ENCODE measurements at places on chromosomes 6 and 20.

DNA sequence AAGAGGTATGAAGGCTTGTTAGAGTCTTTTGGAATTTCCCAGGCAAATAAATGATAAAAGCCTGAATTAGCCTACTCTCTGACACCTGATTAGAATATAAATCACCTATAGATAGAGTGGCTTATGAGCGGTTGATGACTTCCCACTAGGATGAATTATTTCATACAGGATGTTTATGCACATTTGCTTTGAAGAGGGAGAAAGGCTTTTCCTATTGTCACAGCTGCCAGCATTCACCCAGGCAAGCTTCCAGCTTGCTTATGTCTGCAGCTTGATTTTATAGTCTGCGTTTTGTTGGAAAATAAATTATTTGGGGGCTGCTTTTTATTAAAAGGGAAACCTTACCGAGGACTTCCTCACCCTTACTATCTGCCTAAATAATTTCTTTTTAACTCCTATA is 51.3 kb upstream of the EIF2S2 start:
- DNase-seq: no peak

DNA sequence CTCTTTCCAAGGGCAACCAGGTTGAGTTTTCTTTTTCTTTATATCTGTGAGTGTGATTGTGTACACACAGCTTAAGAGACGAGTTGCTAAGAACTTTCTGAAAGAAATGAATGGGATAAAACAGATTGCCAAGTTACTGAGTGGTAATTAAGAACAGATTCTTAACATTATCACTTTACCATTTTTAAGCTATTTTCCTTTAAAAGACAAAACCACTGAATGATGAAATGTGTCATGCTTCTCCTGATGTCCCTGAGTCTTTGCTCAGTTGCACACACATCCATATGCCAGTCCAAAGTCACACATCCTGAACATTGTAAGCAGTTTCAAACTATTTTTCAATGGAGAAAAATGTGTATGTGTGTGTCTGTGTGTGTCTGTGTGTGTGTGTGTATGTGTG is 5.5 kb upstream of the DAAM2 start:
- DNase-seq: no peak

GRCh38 chr6:111329882-111330633 is 153.0 kb downstream of the REV3L start:
- DNase-seq: no peak

GRCh38 chr20:51423810-51424209 is 118.7 kb downstream of the NFATC2 start:
- DNase-seq: no peak

- DNase-seq: no peak
Measured at GRCh38 chr20:46951840-46952497, 57.3 kb downstream of the EYA2 start.

DNA sequence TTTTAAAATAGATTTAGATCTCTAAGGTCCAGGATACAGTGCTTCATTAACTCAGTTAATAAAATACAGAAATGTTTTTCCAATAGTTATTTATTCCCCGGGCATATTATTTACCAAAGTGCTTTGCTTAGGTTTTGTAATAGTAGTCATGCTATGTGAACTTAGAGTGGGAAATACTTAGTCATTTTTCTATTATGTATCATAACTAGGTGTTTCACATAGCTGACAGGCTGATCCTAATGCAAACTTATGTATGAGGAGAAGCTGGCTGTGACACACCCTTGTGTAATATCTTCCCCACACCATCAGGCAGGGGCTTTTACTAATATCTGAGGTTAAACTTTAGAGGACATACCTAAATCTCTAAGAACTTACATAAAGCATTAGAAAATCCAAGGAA is 277.7 kb upstream of the RIMS1 start:
- DNase-seq: no peak

DNA sequence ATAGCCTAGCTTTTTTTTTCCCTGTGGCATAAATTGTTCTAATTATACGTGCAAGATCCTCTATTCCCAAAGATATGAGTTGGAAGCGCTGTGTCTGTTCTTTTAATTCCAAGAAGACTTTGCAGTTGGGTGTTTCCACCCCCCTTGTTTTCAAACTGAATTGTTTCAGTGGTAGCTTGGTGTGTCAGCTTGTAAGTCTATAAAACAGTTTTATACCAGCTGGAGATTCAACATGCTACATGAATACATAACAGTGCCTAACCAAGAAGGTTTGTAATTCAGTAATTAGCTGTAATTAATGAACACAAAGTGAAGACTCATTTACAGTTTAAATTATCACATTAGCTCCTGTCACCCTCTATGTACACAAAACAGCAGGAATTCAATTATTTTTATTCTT is 154.0 kb downstream of the ZNF217 start:
- DNase-seq: no peak

- no peak for DNase-seq
Measured at GRCh38 chr6:22656706-22657351, 87.5 kb downstream of the HDGFL1 start.

GRCh38 chr6:142462260-142462659 is 160.5 kb downstream of the ADGRG6 start:
- no peak for DNase-seq

DNA sequence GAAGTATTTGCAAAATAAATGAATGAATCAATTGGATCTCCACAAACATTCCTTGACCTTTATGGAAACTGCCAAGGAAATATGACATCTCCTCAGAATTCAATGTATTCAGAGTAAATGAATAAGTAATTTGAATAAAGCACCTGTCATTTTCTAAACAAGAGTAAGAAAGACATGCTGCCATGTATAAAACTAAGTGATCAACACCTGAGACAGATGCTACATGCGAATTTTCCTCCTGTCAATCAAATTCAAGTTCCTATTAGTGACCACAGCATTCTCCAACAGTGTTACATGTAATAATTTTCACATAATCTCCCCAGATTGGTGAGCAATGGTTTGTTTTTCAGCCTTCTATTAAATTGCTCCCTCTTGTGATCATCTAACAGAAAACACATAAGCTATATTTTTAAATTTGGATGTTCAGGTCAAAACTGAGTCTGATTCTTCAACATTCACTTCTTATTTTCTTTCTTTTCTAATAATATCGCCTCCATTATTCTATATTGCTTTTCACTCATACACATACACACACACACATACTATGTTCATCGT is 163.2 kb upstream of the RNF217 start:
- no peak for DNase-seq

GRCh38 chr6:42889815-42890214 is 10.4 kb downstream of the RPL7L1 start:
- DNase-seq: no peak

GRCh38 chr20:33894798-33895197 is 83.7 kb downstream of the CHMP4B start:
- DNase-seq: no peak

GRCh38 chr20:34946661-34947060 is 8.9 kb downstream of the GSS start:
- DNase-seq: no peak

GRCh38 chr20:8798505-8798904 is 270.4 kb upstream of the PLCB4 start:
- no peak for DNase-seq

DNA sequence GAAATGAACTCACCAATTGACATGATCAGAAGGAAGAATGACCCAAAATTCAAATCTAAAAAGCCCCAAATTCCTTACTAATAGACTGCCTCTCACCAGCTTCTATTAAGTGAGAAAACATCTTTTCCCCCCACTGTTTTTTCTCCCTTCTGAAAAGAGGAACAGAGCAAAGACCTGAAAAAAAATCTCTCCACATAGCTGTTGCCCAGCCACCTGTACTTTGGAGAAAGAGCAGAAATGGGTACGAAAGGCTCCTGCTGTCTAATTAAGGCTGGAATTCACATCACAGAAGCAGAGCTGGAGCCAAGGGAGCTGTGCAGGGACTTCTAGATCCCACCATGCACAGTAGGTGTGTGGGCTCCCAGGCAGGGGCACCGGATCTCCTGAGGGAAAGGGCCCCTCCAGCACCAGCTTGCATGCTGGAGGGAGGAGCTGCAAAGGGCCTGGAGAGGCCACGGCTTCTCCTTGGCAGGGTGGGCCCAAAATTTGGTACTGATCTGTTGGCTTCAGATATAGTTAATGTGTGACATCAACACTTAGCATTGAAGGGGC is 73.2 kb upstream of the DUSP22 start:
- DNase-seq: no peak

GRCh38 chr6:89066940-89067646 is 13.5 kb upstream of the PNRC1 start:
- no peak for DNase-seq

GRCh38 chr6:137097526-137097925 is 52.8 kb upstream of the IL20RA start:
- no peak for DNase-seq

GRCh38 chr6:7761051-7761450 is 35.2 kb downstream of the BMP6 start:
- no peak for DNase-seq

DNA sequence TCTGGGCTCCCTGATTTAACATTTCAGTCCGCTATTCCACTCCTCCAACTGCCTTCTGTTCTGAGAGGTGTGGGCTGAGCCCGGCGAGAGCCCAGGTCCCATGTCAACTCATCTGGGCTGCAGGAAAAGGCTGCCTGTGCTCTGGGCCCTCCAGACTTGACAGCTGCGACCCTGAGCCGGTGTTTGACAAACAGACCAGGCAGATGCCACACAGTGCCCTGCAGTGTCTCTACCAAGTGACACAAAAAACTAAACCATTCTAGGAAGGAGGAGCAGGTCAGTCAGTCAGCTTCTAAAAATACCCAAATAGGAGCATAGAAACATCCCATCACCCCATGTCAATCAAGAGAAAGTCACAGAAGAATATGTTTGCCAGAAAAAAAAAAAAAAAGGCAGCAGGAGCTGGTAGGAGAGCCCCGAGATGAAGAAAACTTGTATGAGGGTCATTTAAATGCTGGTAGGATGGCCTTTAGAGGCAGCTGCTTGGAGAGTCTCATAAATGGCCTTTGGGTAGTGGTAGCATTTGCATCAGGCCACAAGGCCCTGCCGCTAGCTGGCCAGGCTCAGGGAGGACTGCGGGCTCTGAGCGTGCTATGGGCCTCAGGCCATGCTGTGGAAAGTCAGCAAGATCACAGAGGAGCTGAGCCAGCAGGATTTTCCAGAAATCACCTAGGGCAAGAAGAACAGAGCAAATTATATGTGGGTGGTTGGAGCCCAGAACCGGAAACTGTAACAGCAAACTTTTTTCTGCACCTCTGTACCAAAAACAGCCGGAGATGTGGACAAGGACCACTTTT is 36.6 kb upstream of the GFOD1 start:
- DNase-seq: no peak

DNA sequence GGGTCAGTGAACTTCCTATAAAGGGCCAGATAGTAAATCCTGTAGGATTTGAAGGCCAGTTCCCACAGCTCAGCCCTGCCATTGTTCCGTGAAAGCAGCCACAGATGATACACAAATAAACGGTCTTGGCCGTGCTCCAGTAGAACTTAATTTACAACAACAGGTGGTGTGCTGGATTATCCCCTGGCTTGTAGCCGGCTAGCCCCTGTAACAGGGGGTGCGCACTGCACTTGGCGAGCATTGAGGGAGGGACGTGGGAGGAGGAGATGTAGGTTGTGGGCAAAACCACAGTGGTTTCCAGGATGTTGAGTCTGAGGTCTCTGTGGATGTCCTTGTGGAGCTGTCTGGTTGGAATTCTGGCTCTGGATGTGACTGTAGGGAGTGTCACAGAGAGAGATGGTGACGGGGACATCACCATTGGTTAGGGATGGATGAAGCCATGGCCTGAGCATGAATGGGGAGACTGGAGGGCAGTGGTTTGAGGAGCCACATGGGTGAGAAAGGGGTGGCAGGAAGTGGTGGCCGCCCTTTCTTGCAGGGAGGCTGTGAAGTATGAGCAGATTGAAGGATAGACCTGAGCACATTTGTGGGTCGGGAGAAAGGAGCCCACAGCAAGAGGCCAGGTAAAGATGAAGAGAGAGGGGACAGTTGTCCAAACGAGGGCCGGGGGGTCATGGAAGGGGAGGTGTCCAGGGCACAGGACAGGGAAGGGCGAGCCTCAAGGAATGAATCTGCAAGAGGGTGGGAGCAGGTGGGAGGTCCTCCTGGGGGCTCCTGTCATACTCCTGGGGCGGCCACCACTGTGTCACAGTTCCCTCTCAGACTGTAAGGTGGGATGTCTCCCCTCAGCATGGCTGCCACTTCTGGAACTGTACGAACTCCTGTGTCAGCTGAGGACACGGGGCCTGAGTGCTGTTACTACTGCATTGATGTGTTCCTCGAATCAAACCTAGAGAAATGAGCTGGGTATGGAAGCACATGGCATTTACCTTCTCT is 53.6 kb downstream of the CDH26 start:
- DNase-seq: no peak

DNA sequence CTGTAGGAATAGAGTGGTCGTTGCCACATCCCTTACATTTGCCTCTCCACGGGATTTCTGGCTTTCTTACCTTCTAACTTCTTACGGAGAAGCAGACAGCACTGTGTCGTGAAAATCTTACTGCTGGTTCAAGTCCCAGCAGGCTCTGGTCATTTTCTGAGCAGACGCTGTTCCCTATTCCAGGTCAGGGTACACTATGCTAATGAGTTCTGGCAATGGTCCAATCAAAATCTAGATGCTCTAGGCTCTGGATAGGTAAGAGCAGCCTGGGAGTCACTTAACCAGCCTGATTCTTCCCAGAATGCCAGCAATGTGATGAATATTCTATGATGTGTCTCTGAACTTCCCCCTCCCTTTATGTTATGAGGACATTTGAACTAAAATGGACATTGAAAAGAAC is at the start of gene GCM1:
TSS of gene GCM1 (minus strand) at position 158 of the 400 bp plus-strand sequence. CDS start 3,209 bp downstream, outside the sequence.
- no peak for DNase-seq

- no peak for DNase-seq
Measured at GRCh38 chr6:113699239-113699638, 157.9 kb upstream of the MARCKS start.

DNA sequence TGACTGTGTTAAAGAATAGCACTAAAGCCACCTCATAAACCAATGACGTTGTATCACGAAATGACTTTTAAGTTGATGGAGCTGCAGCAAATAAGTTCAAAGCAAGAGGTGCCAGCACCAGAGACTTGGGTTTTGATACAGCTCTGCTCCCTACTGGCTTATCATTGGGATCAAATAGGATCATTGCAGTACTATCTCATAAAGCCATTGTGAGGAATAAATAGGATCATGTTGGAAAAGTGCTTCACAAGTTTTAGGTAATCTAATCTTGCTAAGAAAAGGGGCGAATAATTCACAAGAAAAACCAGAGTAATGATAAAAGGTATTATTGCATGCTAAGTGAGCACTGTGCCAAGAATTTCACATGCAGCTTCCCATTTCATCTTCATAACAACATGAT is 10.4 kb upstream of the CEP85L start:
- DNase-seq: no peak
